CD8-positive, alpha-beta memory T cell (primary cell): ENCODE measurements at places on chromosomes 1 and 21. TPM values are rescaled to one million over a fixed set of nuclear protein-coding genes. Genes with fewer than 3 reads are reported as not detected.

GRCh38 chr1:156684227-156684782 is 7.1 kb upstream of the NES start:
- H3K36me3 ChIP-seq = no peaks in the 10 kb centered on the region
- DNase-seq = no peak

DNA sequence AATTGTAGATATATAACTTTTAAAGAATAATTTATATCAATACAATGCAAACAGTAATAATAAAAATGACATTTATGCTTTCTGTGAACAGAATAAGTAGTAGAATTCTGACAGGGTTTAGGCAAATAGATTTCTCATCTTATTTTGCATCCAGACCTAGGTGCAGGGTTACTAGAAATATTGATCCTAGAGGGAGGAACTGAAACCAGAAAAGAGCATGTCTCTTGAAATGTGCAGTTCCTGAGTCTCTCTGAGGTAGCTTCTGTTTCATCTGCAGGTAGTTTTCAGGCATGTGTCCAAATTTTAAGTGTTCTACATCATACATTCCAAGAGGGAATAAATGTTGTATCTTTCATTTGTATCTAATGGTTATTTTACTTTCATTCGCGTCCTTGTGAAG is 631.9 kb upstream of the ADGRL4 start:
- no peaks in the 10 kb centered on the region for H3K27me3 ChIP-seq
- no peaks in the 10 kb centered on the region for H3K4me1 ChIP-seq
- H3K36me3 ChIP-seq = no peaks in the 10 kb centered on the region

- peaks cover 11% of the 10 kb centered on the region for H3K4me1 ChIP-seq
- no peak for DNase-seq
- no peak overlapping the region for H3K4me3 ChIP-seq
- no peaks in the 10 kb centered on the region for H3K36me3 ChIP-seq
- no peaks in the 10 kb centered on the region for H3K27me3 ChIP-seq
Measured at GRCh38 chr1:5988596-5989285, 3.5 kb downstream of the NPHP4 start.

DNA sequence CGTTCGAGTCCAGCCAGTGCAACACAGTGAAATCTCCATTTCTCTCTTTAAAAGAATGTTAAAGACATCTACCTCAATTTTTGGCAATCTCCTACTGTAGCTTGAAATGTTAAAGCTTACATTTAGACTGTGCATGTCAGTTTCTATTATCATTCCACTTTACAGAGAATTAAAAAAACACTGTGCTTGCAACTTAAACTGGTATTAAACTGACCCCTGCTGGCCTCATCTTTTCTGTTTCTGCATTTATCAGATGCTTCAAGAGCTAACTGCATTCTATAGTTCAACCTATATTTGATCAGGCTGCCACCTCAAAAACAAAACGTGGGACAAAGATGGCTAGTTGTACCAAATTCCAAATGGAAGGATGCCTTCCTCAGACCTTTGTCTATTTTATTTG is 226.5 kb downstream of the SMYD3 start:
- no peak overlapping the region for H3K27ac ChIP-seq
- no peaks in the 10 kb centered on the region for H3K4me1 ChIP-seq
- H3K36me3 ChIP-seq = no peaks in the 10 kb centered on the region
- H3K4me3 ChIP-seq = no peak overlapping the region

Gene SLC25A34
- total RNA-seq = 0.94 TPM

Gene FCRL2
- total RNA-seq = not detected

Gene KRTAP19-2
- not detected for total RNA-seq

Gene RAD54L
- 53.7 TPM for total RNA-seq
